CD8-positive, alpha-beta memory T cell (primary cell): ENCODE measurements at places on chromosomes 2 and 18.
A peak's percentile ranks its signal among the peaks of the same experiment; 100 is the strongest.

DNA sequence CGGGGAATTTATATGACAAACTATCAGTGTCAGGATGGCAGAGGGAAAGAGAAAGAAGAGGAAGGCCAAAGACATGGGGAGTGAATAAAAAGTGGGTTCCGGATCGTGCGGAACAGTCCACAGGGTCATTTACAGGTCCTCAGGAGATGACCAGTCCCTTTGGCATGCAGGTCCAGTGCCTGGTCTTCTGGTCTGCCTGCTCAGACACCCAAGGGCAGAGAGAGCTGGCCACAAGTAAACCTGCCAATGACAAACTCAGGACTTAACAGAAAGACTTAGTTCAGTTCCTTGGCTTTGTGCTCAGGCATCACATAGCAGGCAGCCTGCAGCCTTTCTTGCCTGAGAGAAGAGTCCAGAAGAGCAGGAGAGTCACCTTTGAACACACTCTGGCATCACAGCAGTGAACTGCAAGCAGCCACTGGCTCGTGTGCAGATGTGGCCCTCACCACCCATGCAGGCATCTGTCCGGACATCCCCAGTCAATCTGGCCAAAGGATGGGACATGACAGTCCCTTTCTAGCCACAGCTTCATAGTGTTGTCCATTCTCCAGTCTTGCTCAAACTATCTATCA, 14.0 kb downstream of the TMEM127 start:
- no peak overlapping the region for H3K27ac ChIP-seq
- peaks cover 6% of the 10 kb centered on the region for H3K4me1 ChIP-seq
- H3K27me3 ChIP-seq = no peaks in the 10 kb centered on the region
- peaks cover 36% of the 10 kb centered on the region for H3K36me3 ChIP-seq

GRCh38 chr2:66553370-66553769, 118.4 kb downstream of the MEIS1 start:
- no peaks in the 10 kb centered on the region for H3K27me3 ChIP-seq
- no peak overlapping the region for H3K27ac ChIP-seq
- no peaks in the 10 kb centered on the region for H3K4me1 ChIP-seq
- H3K4me3 ChIP-seq = no peak overlapping the region

DNA sequence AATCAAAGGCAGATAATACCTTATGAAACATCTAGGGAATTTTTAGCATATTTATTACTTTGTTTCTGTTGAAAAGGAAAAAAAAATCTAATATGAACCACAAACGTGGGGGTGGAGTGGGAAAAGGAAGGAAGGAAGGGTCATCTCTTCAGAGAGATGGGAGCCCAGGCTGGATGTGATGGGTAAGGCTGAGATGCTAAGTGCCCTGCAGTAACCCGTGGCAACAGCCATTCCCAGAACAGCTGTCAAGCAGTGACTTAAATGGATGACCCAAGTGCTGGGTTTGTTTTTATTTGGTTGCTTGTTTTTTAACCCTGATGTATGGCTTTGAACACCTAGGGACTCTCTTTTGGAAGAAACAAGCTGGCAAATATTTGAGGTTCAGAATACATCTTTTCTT, 50.7 kb upstream of the KLF7 start:
- no peaks in the 10 kb centered on the region for H3K36me3 ChIP-seq
- no peak overlapping the region for H3K27ac ChIP-seq
- no peak overlapping the region for H3K4me3 ChIP-seq
- H3K4me1 ChIP-seq = no peaks in the 10 kb centered on the region
- no peak for DNase-seq
- no peaks in the 10 kb centered on the region for H3K27me3 ChIP-seq

DNA sequence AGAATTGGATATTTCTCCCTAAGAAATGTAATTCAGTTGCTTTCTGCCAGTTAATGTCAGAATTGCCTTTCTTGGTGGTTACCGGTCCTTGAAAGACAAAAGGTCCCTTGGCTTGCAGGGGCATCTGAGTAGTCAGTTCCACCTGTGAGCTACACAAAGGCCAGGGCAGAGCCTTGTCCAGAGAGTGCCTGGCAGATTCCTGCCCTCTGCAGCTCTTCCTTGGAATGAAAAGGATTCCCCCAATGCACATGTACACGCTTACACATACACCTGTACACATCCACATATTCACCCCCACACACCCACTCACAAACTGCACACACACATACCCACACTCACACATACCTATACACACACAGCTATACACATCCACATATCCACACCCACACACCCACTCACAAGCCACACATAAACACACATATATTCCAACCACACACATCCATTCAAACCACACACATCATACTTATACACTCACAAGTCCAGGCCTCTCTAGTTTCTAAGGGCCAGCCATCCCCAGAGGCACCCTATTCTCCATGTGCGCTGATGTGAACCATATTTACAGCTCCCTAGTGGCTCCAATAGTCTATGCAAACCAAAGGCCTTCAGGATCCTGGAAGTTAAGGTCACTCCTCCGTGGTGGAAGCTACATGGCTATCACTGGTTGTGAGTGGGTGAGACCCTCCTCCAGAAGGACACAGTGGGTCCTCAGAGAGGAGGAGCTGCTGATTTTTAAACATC, 9.6 kb downstream of the CYRIA start:
- H3K27ac ChIP-seq = no peak overlapping the region
- H3K4me3 ChIP-seq = no peak overlapping the region
- H3K36me3 ChIP-seq = no peaks in the 10 kb centered on the region
- DNase-seq = no peak
- no peaks in the 10 kb centered on the region for H3K4me1 ChIP-seq

GRCh38 chr18:9925369-9925768, 11.6 kb downstream of the VAPA start:
- no peak overlapping the region for H3K4me3 ChIP-seq
- H3K36me3 ChIP-seq = no peaks in the 10 kb centered on the region
- H3K4me1 ChIP-seq = peaks cover 79% of the 10 kb centered on the region
- no peak for DNase-seq
- no peaks in the 10 kb centered on the region for H3K27me3 ChIP-seq
- H3K27ac ChIP-seq = no peak overlapping the region

GRCh38 chr2:20596193-20596972, 54.5 kb downstream of the HS1BP3 start:
- no peak overlapping the region for H3K4me3 ChIP-seq
- no peaks in the 10 kb centered on the region for H3K4me1 ChIP-seq
- no peaks in the 10 kb centered on the region for H3K36me3 ChIP-seq

DNA sequence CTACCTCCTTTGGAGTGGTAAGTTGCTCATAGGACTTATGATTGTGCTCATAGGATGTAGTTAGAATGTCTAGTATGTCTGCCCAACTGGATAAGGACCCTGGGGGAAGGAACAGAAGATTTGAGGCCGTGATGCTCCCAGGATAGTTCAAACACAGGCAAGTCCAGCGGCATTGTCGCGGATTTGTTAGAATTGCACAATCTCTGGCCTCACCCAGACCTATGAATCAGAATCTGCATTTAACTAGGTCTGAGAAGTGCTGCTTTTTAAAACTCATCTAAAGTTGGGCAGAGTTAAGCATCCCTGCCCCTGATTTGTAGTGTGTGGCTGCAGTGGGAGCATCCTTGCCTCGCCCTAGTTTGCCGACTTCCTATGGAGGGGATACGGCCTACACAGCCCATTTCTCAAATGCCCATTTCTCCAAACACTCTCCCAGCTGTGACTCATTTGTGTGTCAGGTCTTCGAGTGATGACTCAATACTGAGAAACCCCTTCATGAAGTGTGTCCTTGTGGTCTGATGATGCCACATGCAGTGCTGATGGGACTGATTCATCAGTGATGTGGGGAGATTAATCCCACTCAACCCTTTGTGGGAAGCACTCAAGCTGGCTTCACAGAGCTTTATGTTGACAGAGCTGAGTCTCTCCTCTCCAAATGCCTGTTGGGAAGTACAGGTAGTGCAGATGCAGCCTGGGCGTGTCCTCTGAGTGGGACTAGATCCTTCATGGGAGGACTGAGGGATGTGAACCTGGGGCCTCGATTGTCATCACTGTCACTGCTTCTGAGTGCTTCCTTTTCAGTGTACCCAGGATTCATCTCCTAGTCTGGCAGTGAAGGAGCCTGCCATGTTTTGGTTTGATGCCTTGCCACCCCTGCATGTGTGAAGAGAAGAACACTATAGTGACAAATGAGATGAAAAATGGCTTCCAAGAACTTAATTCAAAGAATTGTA, 18.7 kb downstream of the SMIM21 start:
- no peak overlapping the region for H3K4me3 ChIP-seq
- H3K27ac ChIP-seq = no peak overlapping the region
- no peak for DNase-seq

- no peaks in the 10 kb centered on the region for H3K4me1 ChIP-seq
- H3K27ac ChIP-seq = no peak overlapping the region
- no peaks in the 10 kb centered on the region for H3K27me3 ChIP-seq
- no peak for DNase-seq
These were observed 512.0 kb downstream of the CMPK2 start for GRCh38 chr2:6353669-6354068.

DNA sequence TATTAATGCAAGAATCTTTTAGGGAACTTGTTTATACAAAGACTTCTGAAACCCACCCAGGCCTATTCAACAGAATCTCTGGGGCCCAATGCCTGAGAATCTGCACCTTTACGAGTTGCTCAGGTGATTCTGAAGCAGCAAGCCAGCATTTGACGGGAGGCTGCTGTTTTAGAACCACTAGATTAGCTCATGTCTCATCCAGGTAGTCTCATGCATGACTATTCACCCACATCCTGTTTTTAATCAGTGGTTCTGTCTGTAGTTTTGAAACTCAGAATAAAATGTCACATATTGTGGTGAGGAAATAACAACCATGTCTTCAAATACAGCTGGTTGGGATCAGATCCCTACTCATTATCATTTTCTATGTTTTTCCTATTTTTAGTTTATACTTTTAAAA, 39.5 kb downstream of the CYTIP start:
- peaks cover 52% of the 10 kb centered on the region for H3K4me1 ChIP-seq
- no peaks in the 10 kb centered on the region for H3K27me3 ChIP-seq
- H3K27ac ChIP-seq = peak overlapping the region; percentile 71

DNA sequence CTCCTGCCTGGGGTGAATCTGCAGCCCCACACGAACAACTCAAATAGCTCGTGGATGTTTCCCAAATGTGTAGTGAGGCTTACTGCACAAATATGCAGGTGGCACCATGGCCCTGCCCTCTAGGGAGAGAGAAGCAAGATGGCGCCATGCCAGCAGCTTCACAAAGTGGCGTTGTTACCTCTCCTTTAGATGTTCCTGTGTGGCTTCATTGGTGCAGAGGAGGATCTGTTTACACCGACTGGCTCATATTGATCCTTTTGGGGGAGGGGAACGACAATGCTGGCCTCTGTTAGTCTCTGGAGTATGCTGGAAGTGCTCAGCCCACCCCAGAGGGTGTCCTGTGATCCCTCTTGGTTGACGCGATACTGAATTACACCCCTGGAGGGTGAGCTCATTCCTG, 99.5 kb upstream of the GATA6 start:
- H3K4me1 ChIP-seq = no peaks in the 10 kb centered on the region
- no peak overlapping the region for H3K27ac ChIP-seq
- H3K4me3 ChIP-seq = no peak overlapping the region
- no peak for DNase-seq

- H3K27me3 ChIP-seq = no peaks in the 10 kb centered on the region
- H3K4me1 ChIP-seq = no peaks in the 10 kb centered on the region
- DNase-seq = no peak
- H3K4me3 ChIP-seq = no peak overlapping the region
- no peak overlapping the region for H3K27ac ChIP-seq
These were observed 27.4 kb upstream of the CCNYL1 start for GRCh38 chr2:207683879-207684627.

DNA sequence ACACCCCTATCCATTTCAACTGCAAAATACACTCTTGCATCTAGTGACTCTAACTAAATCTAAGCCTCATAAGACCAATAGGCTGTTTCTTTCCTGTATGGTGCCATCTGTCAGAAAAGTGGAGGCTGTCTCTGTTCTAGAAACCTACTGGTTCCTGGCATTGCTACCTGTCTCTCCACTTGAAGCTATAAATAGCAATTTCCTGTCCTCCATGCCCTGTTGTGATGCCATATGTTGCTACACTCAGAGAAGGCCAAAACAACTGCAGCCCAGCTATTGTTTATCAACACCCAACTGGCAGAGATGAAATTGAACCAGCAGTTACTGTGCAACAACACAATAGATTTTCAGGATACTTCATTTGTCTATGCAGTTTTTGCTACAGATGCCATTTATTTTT, 1355.1 kb upstream of the SLC39A10 start:
- H3K4me1 ChIP-seq = no peaks in the 10 kb centered on the region
- H3K27me3 ChIP-seq = no peaks in the 10 kb centered on the region
- H3K4me3 ChIP-seq = no peak overlapping the region
- DNase-seq = no peak
- H3K27ac ChIP-seq = no peak overlapping the region

DNA sequence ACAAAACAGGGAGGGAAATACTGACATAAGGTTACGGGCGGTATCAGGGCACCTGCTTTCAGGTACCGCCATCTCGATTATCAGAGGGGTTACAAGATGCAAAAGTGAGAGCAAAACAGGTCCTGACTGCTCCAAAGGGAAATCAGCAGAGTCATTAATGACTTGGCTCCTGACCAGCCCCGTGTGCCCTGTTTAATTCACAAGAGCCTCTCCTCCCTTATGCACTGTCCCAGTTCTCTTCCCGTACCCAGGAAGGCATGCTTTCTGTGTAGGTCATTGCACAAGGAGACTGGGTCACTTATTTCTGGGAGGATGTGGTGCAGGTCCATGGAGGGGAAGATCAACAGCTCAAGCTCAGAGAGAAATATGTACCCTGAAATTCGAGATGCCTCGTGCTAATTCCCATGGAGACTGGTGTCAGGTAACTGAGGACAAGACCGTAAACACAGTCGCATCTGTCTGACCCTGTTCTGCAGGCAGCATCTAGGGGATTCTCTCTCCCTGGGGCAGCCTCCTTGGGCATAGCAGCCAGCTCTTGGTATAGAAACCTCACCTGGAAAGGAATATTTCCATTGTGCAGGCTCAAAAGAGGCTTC, 79.9 kb downstream of the HNRNPLL start:
- H3K27ac ChIP-seq = no peak overlapping the region
- H3K36me3 ChIP-seq = no peaks in the 10 kb centered on the region
- no peaks in the 10 kb centered on the region for H3K27me3 ChIP-seq
- DNase-seq = no peak
- H3K4me3 ChIP-seq = no peak overlapping the region

GRCh38 chr2:145777914-145778313, 1258.0 kb upstream of the ZEB2 start:
- no peak overlapping the region for H3K27ac ChIP-seq
- H3K36me3 ChIP-seq = no peaks in the 10 kb centered on the region
- H3K27me3 ChIP-seq = no peaks in the 10 kb centered on the region
- no peak overlapping the region for H3K4me3 ChIP-seq
- H3K4me1 ChIP-seq = no peaks in the 10 kb centered on the region

- DNase-seq = no peak
- peaks cover 14% of the 10 kb centered on the region for H3K27me3 ChIP-seq
- H3K27ac ChIP-seq = no peak overlapping the region
These were observed 4.1 kb downstream of the MTCL1 start for GRCh38 chr18:8709248-8710059.

DNA sequence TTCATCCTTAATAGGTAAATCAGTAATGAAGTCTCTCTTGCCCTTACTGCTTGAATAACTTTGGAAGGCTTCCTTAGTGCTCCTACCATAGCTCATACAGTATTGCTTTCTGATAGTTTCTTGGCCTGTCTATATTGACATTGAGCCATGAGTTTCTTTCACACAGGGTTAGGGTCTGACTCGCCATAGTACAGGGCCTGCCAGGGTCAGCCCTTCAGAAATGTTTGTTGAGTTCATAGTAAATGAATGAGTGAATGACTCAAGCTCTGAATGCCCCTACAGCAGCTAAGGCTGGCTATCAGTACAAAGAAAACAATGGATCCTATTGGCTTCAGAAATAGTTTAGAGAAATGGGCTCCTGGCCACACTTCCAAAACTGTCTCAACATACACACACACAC, 65.0 kb upstream of the LRATD1 start:
- no peak for DNase-seq
- no peak overlapping the region for H3K4me3 ChIP-seq
- H3K36me3 ChIP-seq = no peaks in the 10 kb centered on the region
- no peaks in the 10 kb centered on the region for H3K27me3 ChIP-seq
